NCI-H526 treated with DMSO at 0.1 percent for 48 hours (cell line): ENCODE measurements at places on chromosomes 6 and 20.
A peak's percentile ranks its signal among the peaks of the same experiment; 100 is the strongest.

GRCh38 chr20:12617076-12617475 is 391.7 kb upstream of the SPTLC3 start:
- DNase-seq, result no peak

DNA sequence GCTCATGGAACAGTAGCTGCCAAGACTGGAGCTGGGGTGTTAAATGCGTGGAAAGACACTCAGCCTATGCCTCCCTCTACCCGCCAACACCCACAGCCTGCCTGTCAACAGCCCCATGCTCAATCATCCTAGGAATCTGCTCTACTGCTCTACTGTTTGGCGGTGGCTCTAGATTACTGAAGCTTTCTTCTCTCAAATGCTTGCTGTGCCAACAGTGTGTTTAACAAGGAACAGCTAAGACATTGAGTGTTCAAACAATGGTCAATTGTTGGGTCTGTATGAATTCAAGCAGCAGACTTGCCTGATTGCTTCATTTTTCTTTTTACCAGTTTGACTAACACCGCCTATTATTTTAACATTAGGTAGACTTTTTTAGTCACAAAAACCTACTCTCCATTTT is 258.6 kb downstream of the SOD2 start:
- DNase-seq, result no peak

DNA sequence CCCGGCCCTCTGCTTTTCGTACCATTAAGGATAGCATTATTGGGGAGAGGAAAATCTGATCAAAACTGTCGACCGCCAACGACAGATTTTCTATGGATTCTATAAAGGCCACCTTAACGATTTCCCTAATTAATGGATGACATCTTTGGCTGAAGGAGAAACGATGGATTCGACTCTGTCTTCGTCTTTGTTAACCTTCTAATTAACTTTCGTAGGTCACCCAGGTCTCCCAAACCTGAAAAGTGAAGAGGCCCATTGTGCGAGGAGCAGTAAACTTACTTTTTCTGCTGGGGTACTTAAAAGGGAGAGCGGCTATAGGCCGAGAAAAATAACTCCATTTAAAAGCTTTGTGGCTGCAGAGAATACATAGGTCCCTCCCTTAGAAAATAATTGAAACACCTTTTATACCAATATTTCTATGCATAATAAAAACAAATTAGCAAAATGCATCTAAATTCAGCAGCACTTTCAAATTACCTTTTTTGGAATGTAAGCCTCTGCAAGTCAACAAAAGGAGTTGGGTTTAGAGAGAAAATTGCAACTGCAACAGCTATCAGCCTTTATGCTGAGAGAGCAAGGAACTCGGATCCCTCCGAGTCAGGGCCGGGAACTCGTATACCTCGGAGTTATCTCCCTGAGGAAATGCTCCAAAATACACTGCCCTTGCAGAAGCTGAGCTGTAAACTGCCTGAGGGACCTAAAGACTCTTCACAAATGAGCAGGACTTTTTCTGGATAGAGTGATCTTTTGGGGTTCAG is 31.4 kb upstream of the NR2E1 start:
- DNase-seq, result no peak

GRCh38 chr6:11263291-11263775 is 30.9 kb upstream of the NEDD9 start:
- DNase-seq, result no peak

GRCh38 chr6:128036808-128037570 is 136.1 kb upstream of the THEMIS start:
- no peak for DNase-seq

DNA sequence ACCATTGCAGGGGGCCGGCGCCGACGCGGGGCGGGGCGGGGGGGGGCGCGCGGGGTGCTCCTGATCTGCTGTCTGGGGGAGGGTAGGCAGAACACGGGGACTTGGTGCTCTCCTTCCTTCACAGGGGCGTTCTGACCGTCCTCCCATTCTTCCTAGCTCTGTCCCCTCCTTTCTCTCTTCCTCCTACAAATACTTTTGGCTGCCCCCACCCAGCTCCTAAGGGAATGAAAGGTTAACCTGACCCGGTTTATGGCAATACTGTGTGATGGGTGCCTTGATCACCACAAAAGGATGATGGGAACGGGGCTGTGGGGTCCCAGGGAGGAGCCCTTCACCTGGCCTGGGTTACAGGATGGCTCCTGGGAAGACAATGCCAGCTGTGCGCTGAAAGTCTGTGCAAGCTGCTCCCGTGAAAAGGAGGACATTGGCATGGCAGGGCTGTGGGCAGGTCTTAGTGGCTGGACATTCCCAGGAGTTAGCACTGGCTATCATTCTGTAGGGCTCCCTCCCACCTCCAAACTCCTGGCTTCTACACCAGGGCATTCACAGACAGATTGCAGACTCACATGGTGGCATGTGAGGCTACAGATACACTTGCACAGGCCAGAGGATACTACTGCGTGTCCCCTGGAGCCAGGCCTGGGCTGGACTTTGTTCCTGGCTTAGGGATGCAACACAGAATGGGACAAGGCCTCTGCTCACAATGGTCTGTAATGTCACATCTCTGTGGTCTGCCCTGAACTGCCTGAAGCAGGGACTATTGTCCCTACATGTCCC is 1.9 kb upstream of the TPD52L2 start:
- DNase-seq, result no peak

GRCh38 chr6:19851241-19852089 is 14.3 kb downstream of the ID4 start:
- peak; percentile 68 for DNase-seq

DNA sequence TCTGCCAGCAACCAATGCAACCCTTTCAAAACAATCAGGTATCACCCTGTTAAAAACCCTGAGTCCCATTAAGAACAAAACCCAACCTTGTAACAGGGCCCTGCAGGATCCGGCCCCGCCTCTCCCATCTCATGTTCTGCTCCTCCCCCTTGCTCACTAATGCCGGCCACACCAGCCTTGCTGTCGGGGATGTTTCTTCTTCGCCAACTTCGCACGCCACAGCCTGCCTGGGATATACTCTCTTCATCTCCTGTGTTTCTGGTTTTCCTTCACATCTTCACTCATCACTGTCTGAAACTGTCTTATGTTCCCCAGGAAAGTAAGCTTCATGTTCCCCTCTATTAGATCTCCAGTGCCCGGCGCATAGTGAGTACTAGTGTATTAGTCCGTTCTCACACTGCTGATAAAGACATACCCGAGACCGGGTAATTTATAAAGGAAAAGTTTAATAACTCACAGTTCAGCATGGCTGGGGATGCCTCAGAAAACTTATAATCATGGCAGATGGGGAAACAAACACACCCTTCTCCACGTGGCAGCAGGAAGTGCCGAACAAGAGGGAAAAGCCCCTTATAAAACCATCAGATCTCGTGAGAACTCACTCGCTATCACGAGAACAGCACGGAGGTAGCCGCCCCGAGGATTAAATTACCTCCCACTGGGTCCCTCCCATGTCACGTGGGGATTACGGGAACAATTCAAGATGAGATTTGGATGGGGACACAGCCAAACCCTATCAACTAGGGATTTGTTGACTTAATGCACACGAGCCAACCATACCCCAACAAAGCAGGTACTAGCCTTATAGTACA is 5.1 kb downstream of the TP53RK start:
- DNase-seq, result peak; percentile 45

- DNase-seq, result no peak
These were observed 76.9 kb upstream of the RIPOR2 start for GRCh38 chr6:25012657-25013056.

DNA sequence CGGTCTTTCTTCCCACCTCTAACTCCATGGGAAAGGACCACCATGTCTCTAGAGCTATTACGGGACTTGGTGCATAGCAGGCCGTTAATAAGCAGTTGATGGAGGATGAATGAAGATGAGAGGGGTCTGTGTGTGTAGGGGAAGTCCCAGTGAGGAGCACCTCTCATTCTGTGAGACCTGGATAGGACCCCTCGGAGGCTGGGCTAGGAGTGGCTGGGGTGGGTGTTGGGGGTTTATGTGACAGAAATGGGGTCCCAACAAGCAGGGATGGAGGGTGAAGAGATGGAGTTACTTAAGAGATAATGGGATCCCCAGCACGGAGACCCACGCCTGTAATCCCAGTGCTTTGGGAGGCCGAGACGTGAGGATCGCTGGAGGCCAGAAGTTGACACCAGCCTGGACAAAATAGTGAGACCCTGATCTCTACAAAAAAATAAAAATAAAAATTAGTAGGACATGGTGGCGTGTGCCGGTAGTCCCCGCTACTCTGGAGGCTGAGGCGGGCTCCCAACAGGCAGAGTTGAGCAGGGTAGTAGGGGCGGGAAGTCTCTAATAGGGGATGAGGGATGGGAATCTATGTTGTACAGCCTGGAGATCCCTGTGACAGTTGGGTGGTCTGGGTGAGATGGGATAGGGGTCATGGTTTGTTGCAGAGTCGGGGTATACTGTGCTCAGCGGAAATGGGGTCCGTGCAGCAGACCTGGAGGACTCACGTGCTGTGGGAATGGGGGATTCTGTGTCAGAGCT is 677 bp upstream of the ZNF341 start:
- no peak for DNase-seq

- no peak for DNase-seq
These were observed 79.6 kb downstream of the PCSK2 start for GRCh38 chr20:17306427-17306826.

- DNase-seq, result no peak
These were observed 53.3 kb upstream of the LGSN start for GRCh38 chr6:63372951-63373533.

DNA sequence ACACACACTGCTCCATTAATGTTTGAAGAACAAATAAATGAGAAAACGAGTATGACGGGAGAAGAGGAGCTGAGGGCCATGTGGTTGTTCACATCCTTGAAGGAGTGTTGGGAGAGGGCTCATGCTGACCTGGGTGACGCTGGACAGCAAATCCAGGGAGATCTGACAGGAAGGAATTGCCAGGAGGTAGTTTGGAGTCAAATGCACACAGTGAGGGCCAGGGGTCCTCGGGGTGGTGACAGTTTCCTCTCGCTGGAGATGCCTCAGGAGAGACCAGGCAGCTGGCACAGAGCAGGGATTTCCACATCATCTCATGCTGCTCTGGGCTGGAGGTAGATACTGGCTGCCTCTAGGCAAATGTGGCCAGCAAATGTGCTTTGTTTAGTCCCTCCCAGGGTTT is 2.0 kb upstream of the TMEM181 start:
- no peak for DNase-seq

DNA sequence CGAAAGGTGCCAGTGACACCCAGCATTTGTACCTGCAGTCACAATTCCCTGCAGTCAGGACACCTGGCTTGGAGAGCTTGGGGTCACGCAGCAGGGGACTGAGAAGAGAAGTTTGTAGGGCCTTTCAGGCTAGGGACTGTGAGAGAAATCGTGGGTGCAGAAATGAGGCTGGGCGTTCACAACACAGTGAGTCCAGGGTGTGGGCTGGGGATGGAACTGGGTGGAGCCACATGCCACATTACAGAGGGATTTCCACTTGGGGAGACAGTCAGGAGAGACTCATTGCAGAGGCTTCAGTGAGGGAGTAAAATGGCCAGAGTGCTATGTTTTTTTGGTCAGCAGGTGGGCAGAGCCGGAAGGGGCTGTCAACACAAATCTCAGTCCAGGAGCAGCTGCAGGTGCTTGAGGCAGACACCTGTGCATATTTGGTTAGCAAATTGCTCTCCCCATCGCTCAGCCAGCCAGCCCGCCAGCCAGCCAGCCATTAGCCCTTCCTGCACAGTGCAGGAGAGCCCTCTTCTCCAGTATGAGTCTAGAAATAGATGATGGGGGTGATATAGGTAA is 7.4 kb downstream of the ITPR3 start:
- DNase-seq, result peak; percentile 54

GRCh38 chr20:62955519-62956386 is 3.2 kb downstream of the SLC17A9 start:
- no peak for DNase-seq
